ENCODE measurements at places on chromosomes 7 and 10. TPM values are rescaled to one million over a fixed set of nuclear protein-coding genes. Genes with fewer than 3 reads are reported as not detected.

DNA sequence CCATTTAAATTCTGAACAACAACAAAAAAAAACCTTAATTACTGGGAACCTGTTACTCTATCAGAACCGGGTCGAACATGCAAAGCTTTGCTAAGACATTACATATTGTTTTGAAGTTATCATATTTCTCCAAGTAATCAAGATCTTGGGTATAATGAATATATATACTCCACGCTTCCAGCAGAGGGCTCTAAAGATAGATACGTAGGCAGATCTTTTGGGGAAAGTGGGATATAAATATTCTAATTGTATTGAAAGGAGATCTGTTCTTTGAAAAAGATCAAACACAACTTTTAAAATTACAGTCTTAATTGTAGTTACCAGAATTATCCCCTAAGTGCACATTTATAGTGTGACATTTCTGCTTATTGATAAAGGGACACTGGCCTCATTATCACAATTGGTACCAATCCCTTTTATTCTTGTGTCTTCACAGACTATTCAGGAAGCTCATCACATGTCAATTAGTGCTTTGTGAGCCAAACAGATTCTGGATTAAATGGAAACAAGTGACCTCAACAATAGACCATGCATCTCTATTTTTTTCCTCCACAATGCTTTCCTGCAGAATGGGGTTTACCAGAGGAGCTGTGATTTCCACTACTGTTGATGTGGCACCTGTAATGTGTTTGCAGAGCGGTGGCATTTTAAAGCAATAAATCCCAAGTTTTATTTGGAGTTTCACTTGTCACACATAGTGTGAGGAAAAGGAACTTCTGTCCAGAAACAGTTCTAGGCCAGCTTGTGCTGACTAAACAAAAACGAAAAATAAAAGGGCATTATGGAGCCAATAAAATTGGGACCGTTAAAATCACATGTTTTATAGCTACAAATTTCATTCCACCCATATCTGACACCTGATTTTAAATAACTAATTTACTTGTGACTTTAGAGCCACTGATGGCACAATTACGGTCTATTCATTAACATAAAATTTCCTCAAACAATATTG, 122.4 kb downstream of the CTTNBP2 start:
- DNase-seq, result no peak

DNA sequence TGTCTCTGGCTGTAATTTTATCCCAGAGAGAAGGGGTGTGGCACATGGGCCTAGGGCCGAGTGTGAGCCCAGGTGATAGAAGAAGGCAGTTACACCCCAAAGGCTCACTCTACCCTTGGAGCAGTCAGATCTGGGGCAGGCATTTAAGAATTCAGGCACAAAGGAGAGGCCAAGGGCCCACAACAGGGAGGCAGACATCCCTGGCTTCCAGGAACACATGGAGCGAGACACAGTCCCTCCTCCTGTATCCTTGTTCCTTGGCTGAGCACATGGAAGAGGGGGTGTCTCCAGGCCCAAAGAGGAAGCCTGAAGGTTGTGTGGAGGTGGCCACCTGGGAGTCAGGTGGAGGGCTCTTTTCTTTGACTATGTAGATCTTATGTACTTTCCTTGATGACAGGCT, 286.2 kb downstream of the RPS24 start:
- no peak for DNase-seq

DNA sequence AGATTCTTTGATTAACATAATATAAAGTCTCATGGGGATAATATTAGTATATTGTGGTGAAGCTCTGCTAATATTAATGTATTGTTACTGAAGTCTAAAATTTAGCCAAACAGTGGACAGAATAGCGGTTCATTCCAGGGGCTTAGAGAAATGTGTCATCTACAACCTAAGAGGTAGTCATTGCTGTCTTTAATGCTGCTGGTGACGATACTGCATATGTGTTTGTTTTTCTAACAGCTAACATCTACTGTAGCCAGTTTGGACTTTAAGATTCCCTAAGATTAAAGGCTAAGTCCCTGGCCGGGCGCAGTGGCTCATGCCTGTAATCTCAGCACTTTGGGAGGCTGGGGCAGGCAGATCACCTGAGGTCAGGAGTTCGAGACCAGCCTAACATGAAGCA, 102.0 kb upstream of the SAMD8 start:
- DNase-seq, result no peak

AKR1D1 gene
- not detected for total RNA-seq

DNA sequence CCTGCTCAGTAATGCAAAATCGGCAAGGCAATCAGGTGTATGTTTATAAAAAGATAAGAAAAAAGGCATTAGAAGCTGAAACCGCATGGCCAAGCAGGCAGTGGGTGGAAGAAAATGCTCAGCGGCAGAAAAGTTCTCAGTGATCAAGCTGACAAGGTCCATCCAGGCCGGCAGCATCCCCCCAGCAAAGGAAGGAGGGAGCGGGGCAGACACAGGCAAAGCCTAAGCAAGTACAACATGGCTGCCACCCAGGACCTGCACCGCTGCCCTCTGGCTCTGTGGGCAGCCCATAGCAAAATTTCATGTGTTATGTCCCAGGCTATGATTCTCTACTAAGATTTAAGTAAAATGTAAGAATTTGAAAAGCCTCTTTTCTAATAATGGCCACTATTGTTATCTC, 45.4 kb downstream of the MRPS24 start:
- DNase-seq, result no peak

DNA sequence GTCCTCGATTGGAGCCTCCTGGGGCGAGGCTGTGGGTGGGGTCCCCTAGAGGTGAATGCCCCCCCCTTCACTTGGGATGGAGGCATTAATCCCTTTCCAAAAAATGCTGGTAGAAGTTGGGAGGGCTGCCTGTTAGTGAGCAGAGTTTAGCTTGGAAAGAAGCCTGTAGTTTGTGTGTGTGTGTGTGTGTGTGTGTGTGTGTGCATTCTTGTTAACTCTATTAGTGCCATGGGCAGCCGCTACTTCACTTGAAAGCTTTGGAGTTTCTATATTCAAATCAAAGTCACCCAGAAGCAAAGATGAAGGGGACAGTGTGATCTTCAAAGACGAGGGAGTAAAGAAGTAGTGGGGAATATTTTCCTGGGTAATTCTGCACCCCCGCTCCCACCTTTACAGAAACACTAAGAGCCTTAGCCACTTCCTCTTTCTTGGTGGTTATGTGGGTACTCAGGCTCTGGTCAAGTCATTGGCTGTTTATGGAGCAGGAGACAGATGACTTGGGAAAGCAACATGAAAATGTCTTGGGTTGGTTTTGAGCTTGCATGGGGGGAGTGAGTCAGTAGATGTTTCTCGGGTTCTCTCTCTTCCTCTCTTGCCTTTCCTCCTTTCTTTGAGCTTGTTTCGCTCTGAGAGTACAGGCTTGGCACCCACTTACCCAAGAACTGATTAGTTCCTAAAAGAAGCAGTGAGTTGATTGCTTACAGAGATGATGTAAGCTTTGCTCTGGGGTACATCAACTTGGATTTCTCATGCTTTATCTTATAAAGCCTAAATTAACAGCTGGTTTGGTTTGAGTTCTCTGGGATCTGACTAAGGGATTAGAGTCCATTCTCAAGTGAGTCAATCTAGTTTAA, 35.9 kb downstream of the TCF7L2 start:
- no peak for DNase-seq

PSD gene
- total RNA-seq, result 88.5 TPM

DNA sequence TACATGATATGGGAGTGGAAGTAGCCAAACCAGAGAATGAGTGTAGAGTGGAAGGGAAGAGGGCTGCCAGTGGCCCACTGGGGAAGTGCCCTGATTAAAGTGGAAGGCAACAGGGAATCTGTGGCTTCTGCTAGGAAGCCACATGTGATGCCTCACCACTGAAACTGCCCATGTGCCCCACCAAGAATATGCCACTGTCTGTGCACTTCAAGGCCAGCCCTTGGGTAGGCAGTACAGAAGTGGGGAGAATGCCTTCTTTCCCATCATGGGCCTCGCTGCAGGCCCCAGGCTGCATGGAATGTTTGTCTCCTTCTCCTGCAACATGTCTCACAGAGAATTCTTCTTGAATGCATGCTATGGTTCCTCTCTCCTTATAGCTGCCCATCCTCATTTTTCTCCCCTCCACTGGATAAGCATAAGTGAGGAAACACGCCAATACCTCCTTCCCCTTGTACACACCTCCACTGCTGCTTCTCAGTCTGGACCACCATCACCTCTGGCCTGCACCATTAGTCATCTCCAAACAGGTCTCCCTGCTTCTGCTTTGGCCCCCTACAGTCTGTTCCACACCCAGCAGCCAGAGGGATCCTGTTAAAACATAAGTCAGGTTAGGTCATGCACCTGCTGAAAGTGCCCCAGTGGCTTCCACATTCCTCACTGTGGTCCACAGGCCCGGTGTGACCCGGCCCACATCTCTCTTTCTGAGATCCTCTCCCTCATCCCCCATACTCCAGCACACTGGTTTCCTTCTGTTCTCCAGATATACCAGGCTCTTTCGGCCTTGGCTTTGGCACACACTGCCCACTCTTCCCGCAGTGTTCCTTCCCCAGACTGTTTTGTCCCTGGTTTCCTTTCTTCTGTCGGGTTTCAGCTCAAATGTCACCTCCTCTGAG, 37.1 kb downstream of the SNX10 start:
- no peak for DNase-seq

All from glutamatergic neuron (in vitro differentiated cells).